ENCODE measurements at places on chromosomes 1 and 21.

DNA sequence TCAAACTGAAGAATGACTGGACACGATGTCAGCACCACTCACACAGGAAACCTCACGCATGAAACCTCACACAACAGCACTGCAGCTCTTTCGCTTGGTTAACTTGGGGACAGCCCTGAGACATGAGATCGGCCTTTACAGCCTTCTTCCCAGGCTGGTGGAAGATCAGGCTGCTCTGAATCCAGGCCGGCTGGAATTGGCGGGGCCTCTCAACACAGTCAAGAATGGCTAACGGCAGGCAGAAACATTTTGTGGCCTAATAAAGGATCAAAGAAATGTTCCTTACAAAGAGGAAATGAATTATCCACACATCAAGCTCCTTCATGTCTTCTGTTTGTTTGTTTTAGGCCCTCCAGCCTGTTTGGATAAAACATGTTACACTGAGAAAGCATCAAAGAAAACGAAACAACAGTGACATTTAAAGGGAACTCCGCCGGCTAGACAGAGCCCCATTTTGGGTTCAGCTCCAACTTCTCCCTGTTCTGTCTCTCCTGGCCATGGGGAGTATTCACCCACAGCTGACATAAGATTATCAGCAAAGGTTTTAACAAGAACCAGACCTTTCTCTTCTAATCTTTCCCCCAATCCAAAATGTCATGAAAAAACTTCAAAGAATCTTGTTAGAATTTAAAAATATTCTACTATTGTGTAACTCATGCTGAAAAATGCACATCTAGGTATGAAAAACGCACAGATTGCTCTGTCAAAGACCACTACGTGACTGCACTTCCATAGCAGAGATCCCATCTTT is 131.2 kb downstream of the SLC45A1 start:
- DNase-seq = no peak

GRCh38 chr1:12613180-12613579 is 4.8 kb downstream of the DHRS3 start:
- DNase-seq = no peak

DNA sequence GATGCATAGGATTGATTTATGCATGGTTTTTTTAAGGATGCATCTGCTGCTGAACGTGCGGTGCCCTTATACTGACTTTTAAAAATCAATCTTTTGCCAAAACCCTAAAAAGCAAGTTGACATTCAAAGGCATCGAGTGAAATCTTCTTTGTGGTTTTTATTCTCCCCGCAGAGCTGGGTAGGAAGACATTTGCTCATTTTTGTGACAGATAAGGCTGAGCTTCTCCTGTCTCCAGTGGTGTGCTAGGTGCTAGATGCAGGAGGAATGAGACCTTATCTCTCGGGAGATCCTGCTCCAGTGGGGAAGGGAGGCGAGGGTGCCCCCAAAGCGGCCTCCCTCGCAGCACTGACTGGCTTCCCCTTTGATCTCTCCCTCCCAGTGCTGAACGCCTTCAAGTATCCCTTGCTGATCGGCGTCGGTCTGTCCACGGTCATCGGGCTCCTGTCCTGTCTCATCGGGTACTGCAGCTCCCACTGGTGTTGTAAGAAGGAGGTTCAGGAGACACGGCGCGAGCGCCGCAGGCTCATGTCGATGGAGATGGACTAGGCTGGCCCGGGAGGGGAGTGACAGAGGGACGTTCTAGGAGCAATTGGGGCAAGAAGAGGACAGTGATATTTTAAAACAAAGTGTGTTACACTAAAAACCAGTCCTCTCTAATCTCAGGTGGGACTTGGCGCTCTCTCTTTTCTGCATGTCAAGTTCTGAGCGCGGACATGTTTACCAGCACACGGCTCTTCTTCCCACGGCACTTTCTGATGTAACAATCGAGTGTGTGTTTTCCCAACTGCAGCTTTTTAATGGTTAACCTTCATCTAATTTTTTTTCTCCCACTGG is 14.9 kb upstream of the CD101 start:
- DNase-seq = no peak

DNA sequence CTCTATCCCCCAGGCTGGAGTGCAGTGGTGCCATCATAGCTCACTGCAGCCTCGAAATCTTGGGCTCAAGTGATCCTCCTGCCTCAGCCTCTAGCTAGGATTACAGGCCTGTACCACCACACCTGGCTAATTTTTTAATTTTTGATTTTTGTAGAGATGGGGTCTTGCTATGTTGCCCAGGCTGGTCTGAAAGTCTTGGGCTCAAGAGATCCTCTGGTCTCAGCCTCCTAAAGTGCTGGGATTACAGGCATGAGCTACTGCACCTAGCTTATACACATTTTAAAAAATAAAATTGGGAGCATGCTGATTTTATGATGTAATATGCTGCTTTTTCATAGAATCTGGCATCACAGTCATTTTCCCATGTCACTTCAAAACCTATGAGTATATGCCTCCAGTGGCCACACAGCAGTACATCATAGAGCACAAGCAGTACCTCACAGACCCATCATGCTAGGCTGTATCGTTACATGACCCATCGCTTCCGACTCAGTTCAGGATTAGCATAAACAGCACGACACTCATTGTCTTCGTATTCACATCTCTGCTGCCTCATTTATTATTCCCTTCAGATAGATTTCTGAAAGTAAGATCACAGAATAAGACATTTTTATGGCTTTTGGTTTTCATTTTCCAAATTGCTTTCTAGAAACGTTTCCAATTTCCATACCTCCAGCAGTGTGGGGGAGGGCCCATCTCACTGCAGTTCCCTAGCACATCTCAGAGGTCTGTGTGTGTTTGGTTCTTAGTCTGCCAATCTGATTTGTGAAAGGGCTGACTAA is 35.9 kb upstream of the CCSAP start:
- no peak for DNase-seq

DNA sequence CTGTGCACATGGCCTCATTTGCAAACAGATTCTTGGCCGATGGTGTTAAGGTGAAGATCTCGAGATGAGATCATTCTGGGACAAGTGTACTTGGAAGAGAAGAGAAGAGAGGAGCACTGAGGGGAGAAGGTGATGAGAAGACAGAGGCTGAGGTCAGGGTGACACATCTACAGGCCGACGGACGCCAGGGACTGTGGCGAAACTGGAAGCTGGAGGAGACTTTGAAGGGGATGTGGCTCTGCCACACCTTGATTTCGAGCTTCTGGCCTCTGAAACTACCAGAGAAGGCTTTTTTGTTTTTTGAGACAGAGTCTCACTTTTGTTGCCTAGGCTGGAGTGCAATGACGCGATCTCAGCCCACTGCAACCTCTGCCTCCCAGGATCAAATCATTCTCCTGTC is 137.5 kb upstream of the TMEM51 start:
- no peak for DNase-seq

DNA sequence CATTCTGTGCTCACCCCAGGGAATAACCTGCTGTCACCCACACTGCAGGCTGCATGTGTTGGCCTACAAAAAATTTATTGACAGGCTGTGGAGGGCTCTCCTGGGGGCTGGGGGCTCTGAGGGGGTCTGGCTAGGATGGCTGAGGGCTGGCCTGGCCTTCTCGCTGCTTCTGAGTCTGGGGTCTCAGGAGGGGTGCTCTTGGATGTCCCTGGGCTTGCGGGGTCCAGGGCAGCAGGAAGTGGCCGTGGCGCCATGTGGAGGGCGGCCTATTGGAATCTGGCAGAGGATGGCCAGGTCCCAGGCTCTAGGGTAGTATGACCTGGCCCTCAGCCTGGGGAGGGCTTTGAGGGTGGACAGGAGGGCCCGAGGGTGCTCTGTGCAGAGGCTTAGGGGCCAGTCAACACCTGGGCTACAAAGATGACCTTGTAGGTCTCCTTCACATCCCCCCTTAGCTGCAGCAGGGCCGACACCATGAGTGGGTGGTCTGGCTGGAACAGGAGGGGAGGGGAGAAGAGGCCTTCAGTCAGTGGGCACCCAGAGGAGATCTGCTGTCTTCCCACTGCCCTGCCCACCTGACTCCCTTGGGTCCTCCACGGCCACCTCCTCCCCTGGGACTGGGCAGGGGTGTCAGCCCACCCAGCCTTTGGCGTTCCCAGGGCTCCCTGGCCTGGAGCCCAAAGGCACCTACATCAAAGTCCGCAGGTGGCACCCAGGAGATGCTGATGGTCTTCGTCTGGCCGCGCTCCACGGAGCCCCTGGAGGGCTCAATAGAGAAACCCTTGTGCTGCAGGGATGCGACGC is 3.0 kb upstream of the TMEM52 start:
- no peak for DNase-seq

GRCh38 chr1:65054481-65054880 is 88.1 kb upstream of the JAK1 start:
- DNase-seq = no peak

DNA sequence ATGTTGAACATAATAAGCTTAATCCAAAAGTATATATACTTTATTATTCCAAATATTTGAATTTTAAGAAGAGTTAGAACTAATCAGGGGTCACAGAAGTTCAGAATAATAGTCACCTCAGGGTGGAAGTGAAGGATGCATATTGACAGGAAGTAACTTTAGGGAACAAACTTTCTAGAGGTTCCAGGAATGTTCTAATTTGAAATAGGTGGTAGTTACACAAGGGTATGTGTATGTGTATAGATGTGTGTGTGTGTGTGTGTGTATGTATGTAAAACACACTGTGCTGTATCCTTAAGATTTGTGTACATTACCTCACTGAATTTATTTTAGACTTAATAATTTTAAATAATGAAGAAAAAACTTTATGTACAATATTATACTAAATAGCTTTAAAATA is 110.4 kb downstream of the ACBD6 start:
- DNase-seq = no peak

DNA sequence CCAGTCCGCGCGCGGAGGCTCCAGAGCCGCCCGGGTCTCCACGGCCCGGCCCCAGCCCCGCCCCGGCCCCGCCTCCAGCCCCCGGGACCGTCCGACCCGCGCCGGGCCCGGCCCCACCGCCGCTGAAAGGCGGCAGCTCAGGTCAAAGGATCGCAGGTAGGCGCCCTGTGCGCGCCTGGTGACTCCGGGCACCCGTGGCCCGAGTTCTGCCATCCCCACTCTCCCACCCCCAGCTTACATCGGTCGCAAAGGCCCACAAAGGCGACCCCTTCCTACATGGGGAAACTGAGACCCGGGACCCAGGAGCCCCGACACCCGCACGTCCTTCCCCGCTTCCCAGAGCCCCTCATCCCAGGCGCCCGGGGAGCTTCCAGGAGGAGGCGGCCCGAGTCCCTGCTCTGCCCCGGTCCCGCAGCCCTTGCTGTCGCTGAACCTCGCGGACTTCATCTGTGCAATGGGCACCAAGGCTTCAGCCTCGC is at the start of gene TMEM200B:
TMEM200B (minus strand) TSS at position 17 of the 479 bp plus-strand sequence. CDS start 2,075 bp downstream, outside the sequence.
- DNase-seq = no peak

DNA sequence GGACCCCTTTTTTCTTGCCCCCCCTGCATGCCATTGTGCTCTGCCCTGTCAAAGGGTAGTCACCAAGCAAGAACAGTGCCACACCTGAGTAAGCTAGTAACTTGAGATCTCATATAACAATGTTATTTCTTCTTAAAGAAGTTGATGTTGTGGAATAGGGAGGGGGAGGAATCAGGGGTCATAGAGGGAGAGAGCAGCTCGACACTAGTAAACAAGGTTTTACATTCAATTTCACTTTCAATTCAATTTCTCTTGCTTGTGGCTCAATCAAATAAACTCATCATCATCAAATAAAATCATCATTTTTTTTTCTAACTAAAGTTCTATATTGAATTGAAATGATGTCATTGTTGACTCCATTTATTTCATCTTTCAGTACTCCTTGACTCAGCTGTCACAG is 106.4 kb downstream of the CRB1 start:
- no peak for DNase-seq

- DNase-seq = peak; percentile 27
These were observed 37.0 kb upstream of the ATP6V1G3 start for GRCh38 chr1:198577444-198577843.

GRCh38 chr21:30672985-30673650 is 30.5 kb downstream of the KRTAP20-3 start:
- no peak for DNase-seq

DNA sequence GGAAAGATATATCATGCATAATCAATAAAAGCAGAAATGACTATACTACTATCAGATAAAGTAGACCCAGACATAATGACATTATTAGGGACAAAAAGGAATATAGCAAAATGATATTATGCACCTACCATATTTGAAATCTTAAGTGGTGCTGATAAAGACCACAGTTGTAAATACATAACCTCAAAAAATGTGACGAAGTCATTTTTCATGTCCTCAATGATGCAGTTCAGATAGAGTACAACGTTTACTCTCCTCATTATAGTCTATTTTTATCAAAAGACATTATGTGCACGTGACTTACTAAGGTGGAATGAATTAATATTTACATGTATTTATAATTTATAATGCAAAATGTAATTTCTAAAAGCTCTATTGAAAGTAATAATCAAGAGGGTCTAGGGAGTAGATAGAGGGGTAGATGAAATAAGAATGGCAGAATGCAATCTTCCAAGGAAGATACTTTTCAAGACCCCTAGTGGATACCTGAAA is 61.7 kb upstream of the TNFSF4 start:
- no peak for DNase-seq

GRCh38 chr1:183293241-183293640 is 107.2 kb downstream of the LAMC2 start:
- DNase-seq = no peak

GRCh38 chr1:154546264-154547063 is 12.0 kb downstream of the UBE2Q1 start:
- DNase-seq = no peak

GRCh38 chr1:178573330-178573729 is 60.4 kb downstream of the TEX35 start:
- no peak for DNase-seq

GRCh38 chr1:206128196-206128595 is 11.0 kb upstream of the AVPR1B start:
- no peak for DNase-seq

Data from brain pericyte (primary cell).